ENCODE measurements at places on chromosomes 11 and 22.

DNA sequence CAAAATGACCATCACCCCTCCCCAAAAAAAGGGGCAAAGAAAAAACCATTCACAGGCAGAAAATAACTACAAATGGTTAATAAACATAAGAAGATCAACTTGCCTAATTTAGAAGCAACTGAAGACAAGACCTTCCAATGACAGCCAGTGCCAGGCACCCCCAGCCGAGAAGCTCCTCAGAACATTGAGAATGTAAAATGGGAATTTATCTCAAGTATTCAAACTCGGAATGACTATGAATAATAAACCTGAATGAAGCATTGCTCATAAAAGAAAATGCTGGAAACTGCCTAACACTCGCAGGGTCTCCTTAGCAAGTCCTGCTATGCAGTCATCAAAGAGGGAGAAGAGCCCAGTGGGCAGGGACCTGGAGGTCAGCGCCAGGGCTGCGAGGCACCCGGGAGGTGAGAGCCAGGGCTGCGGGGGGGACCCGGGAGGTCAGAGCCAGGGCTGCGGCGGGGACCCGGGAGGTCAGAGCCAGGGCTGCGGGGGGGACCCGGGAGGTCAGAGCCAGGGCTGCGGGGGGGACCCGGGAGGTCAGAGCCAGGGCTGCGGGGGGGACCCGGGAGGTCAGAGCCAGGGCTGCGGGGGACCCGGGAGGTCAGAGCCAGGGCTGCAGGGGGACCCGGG lies 23.2 kb upstream of the MOB2 start:
- DNase-seq = no peak

GRCh38 chr11:55707029-55707428 lies 45.0 kb downstream of the OR4C6 start:
- DNase-seq = no peak

GRCh38 chr11:61815790-61816735 lies 740 bp downstream of the FADS1 start:
- DNase-seq = no peak

GRCh38 chr11:107683807-107684206 lies 28.0 kb downstream of the SLN start:
- DNase-seq = no peak

DNA sequence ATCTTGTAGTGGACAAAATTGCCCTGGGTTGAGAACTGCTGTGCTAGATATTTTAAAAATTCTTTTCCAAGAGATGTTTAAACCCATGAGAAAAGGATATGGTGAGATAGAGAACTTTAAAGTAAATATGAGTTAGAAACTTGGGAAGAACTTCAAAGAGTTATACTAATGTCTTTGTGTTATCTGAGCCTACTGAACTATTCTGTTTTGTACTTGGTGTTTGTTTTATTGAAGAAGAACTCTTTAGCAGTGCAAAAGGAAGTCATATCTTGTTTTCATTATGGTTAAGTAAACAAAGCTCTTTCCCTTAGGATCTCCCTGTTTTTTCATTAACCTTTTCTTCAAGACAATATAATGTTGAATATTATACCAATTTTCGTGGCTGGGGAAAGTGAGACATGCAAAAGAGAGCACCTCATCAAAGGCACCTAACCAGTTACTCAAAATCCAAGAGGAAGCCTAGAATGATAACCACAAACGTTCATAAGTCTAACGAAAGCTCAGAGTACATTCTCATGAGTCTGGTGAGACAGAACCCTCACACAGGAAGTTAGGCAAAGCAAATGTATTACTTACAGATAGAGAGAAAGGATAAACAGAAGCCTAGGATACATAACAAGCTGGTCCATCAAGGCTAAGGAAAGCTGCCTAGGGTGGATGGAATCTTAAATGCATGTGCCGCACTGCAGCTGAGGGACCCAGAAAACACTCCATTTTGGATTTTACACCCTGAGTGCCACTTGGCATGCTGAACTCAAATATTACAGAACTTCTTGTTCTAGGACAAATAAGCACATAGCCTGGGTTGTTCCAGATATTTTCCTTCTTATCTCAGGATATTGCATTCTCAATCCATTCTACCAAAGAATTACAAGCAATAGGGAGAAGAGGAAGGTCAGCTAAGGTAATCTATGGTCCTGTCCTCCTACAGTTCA lies 112.5 kb upstream of the ANO3 start:
- no peak for DNase-seq

GRCh38 chr22:29116397-29117123 lies 43.7 kb downstream of the KREMEN1 start:
- DNase-seq = no peak

DNA sequence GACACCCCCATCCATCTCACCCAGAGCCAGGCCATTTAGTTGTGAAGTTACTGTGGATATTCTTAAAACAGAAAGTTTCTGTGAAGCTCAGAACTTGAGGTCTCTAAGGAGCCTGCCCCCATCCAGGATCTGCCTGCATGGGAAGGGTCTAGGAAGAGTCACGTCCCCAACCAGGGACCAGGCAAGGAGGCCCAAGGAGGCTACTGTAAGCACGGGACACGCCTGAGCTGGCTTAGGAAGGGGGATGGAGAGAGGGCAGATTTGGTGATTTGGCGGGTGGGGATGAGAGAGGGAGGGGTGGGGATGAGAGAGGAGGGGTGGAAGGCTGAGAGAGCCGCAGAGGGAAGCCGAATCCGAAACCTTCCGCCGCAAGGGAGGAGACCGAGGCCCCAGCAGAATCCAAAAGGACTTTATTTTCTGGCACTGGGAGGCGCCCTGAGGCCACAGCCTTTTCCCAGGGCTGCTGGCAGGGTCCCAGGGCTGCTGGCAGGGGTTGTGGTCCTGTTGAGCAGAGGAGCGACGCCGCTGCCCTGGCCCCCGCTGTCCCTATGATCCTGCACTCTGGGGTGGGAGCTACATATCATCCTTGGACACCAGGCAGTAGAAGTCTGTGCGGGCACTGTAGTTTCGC lies 9.4 kb downstream of the SIGIRR start:
- no peak for DNase-seq

DNA sequence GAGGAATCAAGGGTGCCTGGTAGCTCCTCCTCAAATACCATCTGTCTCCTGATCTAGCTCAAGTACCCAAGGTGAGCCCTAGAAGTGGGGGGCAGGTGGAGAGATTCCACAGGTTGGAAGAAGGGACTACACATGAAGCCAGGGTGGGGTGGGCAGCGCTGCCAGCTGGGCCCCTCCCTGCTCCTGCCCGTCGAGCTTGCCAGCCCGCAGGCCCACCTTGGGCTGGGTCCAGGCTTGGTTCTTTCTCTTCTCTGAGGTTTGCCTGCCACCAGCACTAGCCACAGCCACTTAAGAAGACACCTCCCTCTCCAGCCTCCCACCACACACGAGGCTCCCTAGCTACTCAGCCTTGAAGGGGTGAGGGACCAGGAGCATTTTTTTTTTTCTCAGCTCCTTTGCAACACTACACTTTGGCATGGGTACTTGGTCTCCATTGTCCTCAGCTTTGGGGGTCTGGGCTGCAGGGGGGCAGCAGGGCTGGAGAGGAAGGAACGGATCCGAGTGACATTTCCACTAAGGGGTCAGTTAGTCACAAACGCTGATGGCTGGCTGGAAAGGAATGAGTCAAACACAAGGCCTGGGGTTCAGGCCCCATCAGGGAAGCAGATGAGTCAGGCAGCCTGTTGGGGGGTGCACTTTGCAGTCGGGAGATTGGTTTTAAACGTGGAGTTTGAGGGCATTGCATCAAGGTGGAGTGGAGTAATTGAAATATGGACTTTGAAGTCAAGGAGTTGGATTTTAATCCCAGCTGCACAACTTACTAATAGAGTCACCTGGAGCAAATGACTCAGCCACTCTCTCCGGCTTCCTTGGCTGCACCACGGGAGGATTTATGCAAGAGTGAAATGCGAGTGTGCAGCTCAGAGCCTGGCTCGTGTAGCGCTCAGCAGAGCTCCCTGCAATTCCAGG lies 7.4 kb upstream of the NPTXR start:
- DNase-seq = no peak

- no peak for DNase-seq
These were observed 5.5 kb upstream of the GAB4 start for GRCh38 chr22:17013396-17014100.

DNA sequence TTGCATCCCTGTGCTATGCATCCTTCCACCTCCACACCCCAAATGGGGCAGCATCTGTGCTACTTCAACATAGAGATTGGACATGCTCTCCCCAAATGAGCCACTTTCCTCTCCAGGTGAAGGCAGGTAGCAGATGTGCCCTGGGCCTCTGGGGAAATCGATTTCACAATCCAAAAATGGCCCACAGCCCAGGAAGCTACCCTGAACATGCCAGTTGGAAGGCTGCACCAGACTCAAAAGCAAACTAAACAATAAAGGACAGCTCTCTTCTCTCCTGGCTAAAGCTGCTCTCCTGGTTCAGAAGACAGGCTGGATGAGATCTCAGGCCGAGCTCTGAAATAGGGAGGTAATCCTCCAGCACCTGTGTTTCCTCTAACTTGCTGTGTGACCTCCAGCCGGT lies 19.7 kb downstream of the ISX start:
- no peak for DNase-seq

DNA sequence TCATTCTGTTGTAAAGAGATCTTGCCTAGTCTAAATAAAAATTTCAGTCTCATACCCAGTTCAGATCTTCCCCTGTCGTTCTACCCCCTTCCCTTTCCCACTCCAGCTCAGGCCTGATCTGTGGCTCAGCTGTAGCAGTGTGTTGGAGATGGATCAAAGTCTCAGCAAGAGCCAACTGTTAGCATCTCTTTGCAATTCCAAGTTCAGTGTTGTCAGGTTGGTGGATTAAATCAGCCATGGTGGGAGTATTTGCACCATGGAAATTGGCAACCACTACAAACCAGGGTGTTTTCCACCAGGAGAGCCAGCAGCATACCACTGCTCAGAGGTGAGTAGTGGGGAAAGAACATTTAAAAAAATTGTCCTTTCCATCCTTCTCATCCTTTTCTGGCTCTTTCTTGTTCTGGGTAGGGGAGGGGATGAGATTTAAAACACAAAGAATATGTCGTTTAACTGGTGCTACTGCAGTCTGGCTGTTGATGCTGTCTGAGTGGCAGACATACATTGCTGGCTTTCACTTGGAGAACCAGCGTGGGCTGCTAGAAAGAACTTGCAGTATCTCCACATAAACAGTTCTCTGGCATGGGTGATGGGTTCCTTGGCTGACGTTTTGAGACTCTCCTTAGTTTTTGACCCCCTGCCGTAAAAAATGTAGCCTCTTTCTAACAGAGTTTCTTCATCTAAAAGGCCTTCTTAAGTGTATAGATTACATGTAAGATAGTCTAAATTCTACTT lies 514.1 kb downstream of the RAB38 start:
- no peak for DNase-seq

DNA sequence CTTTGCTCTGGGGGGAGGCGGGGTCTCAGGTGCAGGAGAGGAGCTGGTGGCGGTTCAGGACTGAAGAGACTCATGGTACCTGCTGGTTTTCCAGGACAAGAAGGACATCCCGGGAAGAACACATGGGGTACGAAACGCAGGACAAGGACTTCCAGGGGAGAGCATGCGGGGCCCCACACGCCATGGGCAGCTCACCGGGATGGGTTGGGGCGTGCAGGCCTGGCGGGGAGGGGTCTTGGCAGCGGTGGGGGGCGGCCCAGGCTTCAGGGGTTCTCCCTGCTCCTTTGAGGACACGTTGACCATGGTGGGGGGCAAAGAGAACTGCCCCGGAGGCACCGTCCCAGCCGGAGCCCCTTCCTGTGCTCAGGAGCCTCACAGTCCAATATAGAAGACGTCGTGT lies 673.2 kb downstream of the BRD1 start:
- no peak for DNase-seq

DNA sequence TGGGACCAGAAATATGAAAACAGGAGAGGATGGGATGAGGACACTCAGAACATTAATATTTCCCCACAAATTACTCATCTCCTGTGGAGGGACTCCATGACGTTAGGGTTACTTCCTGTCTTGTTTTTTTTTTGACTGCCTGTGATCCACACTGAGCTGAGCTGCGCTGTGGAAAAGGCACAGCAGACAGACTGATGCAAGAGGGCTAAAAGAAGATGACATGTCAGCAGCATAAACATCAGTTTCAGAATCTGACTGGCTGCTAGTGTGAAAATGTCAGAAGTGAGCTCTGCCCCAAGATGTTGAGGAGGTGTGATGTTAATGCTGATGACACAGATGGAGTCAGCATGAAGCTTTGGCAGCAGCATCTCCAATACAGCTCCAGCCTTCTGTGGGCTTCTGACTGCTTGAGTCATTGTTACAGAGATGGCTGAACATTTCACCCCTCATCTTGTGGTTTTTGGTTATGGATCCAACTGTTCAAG lies 286.8 kb downstream of the BLID start:
- no peak for DNase-seq

DNA sequence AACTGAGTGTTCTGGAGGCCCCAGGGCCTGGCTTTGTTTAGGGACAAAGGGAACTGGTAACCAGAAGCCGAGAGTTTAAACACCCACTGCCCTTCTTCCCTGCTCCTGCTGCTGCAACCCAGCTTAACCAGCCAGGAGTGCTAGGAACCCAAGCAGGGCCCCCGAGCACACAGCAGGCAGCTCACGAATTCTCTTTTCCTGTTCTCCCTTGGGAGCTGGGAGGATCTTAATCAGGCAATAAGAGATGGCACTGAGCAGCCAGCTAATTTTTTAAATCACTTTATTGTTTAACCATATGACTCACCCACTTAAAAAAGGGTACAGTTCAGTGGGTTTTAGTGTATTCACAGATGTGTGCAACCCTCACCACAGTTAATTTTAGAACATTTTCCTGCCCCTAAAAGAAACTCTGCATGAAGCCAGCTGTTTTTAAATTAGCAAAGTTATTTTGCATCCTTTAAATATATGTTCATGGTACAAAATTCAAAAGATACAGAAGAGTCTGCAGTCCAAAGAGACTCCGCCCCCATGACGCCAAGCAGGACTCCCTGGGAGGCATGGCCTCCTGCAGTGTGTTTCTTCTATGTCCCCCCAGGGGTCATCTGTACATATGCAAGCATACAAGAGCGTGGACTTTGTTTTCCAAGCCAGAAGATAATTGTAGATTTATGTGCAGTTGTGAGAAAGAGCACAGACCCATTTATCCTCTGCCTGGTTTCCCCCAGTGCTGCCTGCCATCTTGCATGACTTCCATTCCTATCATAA lies 18.9 kb upstream of the PPP6R3 start:
- DNase-seq = no peak

DNA sequence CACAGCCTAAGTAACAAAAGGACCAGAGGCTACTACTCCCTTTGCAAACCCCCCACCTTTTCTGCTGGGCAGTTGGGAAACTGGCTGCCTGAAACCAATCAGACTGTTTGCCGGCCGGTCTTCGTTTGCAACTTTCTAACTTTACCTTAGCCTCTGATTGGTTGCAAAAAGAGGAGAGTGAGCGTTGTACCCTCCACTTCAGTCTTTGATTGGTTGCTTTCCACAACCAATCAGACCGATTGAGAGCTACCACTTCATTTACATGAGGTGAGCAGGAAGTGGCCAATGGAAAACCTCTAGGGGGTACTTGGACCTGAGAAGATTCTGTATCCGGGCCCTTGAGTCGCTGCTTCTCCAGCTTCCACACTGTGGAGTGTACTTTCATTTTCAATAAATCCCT lies 18.8 kb upstream of the CLNS1A start:
- DNase-seq = no peak

GRCh38 chr11:13338427-13339069 lies 61.0 kb downstream of the BMAL1 start:
- DNase-seq = no peak
